ENCODE measurements at places on chromosomes 5 and 9.

GRCh38 chr9:123435471-123435870 is 79.5 kb downstream of the CRB2 start:
- no peak for DNase-seq

GRCh38 chr9:136103651-136104487 is 8.8 kb upstream of the NACC2 start:
- DNase-seq: no peak

DNA sequence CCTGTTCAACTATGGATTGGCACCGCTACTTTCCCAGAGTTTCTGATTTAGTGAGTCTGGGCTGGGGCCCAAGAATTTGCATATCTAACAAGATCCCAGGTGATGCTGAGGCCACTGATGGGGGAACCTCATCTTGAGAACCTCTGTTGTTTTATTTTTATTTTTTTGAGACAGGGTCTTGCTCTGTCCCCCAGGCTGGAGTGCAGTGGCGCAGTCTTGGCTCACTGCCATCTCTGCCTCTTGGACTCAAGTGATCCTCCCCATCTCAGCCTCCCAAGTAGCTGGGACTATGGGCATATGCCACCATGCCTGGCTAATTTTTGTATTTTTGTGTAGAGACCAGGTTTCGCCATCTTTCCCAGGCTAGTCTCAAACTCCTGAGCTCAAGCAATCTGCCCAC is 35.7 kb downstream of the LMX1B start:
- no peak for DNase-seq

DNA sequence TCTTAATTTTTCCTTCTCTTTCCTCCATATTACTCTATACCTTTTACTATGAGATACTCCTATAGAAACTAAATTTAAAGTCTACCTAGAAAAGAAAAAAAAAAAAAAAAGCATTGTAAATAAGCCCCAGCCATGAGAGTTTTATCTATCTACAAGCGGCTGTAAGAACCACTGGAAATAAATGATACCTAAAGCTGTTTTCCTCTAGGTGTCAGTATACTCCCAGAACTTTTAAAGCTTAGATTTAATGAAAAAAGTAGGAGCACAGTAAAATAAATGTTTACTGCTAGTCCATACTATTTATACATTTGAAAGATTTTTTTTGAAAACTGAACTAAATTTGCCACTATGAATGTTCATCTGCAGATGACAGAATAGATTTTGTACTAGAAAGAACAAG is 26.2 kb downstream of the TYRP1 start:
- DNase-seq: no peak

GRCh38 chr5:56106837-56107236 is 112.1 kb upstream of the IL6ST start:
- DNase-seq: no peak

GRCh38 chr5:143807401-143807800 is 4.6 kb upstream of the HMHB1 start:
- no peak for DNase-seq

Data from activated CD8-positive, alpha-beta T cell treated with anti-CD3 and anti-CD28 coated beads, Interleukin-2, amount 10 ng/mL, durations not matched to agents 7 days and 5 days (primary cell).